Kidney glomerular epithelial cell (primary cell): ENCODE measurements at places on chromosomes 7 and 10.

DNA sequence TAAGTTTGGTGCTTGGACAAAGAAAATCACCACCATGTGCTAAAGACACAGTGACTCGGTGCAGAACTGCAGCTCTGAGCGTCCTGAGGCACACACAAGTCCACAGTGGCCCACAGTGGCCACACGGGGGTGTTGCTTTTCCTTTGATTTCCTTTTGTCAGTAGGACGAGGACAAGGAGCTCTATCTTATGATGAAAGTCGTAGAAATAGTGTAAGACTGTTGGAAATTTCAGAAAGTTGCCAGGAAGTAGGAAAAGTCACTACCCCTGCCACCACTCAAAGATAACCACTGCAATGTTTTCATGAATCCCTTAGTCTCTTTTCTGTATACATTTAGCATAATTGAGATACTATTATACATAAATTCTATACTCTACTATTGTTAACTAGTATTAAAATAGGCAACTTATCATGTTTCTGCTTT lies 146.0 kb downstream of the TNS3 start:
- peak; percentile 57 for DNase-seq

DNA sequence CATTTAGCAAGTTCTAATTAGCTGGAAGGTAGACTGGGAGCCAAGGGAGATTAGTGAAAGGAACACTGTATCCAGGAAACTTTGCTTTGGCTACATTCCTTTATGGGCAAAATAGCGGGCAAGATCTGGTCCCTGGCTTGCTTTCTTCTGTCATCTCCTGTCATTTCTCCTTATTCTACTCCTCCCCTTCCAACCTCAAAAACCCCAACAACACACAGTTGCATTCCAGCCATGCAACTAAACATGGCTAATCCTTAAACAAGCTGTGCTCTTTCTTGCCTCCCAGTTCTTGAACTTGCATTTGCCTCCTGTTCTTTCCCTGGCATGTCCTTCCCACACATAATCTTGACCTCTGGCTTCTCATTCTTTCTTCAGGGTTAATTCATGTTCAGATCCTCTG lies 59.5 kb upstream of the CDCA7L start:
- DNase-seq, result no peak

DNA sequence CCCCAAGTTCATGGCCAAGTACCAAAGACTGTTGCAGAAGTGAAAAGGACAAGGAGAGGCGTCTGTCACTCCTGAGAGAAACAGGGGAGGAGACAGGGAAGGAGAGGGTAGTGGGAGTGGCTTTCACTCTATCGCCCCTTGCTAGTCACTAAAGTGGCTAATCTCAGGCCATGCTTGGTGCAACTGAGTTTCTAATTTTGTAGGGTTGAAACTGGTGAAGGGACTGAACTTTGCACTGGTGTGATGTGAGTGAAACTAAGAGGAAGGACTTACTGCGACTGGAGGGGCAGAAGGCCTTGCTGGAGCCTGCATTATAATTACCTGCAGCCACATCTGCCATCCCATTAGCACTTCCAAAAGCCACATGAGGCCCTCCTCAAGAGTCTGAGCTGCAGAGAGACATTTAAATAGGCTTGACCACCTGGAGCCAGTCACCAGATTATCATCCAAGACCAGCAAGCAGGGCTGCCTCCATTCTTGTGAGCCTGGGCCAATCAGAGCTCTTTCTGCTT lies 107.2 kb upstream of the EEPD1 start:
- no peak for DNase-seq

GRCh38 chr7:12820777-12821176 lies 133.3 kb downstream of the ARL4A start:
- DNase-seq, result no peak

- no peak for DNase-seq
These were observed 573.7 kb downstream of the PARD3 start for GRCh38 chr10:34241226-34242000.

GRCh38 chr10:120499883-120500282 lies 42.9 kb downstream of the PLPP4 start:
- no peak for DNase-seq

DNA sequence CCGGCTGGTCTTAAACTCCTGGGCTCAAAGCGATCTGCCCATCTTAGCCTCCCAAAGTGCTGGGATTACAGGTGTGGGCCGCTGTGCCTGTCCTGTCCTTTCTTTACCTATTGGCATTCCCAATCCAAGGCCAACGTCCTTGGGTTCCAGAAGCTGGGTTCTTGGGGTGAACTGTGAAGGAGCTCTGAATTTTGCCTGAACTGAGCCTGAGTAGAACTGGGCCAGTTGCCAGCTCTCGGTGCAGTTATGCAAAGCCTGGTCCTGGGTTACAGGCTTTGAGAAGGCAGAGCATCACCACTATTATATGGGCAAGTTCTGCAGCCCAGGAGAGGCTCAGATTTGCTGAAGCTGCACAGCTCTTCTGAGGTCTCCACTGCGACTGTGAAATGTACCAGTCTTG lies 24.6 kb upstream of the SH2D4B start:
- no peak for DNase-seq

DNA sequence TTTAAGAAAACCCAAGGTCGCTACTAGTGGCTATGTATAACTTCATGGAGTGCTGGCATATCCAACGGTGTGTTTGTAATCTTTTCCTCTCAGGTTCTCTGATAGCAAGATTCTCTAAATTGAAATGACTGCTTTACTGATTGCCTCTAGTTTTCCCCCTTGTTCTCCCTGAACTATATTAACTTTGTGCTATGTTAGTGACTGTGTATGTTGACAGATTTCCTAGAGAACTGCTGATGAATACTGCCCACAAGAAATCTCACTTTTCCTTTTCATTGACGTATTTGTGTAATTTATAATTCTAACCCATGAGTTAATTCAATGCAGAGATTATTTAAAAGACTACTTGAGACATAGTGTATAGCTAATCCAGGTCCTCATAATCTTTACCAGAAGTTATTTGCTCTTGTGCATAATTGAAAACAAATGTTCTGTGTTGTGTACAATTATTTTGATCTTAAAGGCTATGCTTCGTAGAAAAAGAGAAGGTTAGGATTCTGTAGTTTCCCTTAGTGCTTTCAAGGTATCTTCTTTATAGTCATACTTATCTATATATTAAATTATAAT lies 70.6 kb upstream of the GLCCI1 start:
- no peak for DNase-seq

- no peak for DNase-seq
These were observed 170.8 kb upstream of the CDCA7L start for GRCh38 chr7:22116451-22117030.

- no peak for DNase-seq
These were observed 38.0 kb downstream of the R3HCC1L start for GRCh38 chr10:98172495-98172894.

DNA sequence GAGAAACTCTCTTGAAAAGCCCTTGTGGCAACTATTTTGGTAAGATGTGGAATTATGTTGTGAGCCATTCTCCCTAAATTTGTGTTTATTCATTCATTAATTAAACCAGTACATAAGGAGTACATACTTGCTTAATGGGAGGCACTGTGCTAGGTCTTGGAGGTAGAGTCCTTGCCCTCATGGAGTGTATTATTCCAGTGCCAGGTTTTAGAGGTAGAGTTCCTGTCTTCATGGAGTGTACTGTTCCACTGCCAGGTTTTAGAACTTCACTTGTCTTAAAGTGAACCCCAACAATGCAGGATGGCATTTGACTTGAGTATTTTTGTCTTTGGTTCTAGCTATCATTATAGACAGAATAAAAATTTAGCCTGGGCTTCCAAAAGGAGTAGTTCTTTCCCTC lies 8.8 kb downstream of the MXI1 start:
- no peak for DNase-seq

GRCh38 chr7:43847496-43847895 lies 21.8 kb downstream of the MRPS24 start:
- DNase-seq, result peak; percentile 6

DNA sequence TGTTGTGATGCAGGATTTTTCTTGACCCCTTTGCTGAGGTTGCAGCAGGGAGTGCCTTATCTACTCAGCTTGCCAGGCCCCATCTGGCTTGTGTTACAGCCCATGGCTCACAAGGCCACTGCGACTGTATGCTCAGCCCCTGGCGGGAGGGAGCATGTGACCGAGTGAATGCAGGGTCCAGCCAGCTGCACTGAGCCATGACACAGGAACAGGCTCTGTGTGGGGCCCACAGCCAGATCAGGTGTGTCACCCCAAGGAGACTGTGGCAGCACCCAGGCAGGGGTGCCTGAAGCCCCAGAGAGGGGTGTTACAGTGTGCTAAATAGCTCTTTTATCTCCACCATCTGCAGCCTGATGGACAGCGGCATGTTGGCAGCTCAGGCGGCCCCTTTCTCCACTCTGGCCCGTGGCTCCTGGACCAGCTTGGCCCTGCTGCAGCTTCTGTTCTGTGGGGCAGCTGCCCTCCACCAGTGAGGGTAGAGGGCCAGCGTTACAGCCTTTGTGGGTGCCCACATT lies 2.6 kb upstream of the PCBD1 start:
- DNase-seq, result no peak

DNA sequence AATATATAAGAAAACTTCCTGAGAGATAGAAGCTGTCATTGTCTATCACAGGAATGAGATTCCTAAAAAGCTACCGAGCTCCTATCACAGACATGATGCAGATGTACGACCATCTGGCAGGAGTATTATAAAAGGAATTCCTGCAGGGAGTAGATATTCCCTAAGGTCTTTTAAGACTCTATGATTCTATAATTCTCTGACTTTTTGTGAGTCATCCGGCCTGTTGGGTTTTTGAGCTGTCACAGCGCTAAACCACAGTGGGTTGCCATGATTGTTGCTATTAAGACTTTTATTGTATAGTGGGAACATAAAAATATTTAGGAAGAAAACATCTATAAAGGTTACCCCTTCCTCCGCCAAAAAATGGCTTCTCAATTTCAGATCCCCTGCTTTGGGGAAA lies 223.4 kb downstream of the BMPER start:
- no peak for DNase-seq

DNA sequence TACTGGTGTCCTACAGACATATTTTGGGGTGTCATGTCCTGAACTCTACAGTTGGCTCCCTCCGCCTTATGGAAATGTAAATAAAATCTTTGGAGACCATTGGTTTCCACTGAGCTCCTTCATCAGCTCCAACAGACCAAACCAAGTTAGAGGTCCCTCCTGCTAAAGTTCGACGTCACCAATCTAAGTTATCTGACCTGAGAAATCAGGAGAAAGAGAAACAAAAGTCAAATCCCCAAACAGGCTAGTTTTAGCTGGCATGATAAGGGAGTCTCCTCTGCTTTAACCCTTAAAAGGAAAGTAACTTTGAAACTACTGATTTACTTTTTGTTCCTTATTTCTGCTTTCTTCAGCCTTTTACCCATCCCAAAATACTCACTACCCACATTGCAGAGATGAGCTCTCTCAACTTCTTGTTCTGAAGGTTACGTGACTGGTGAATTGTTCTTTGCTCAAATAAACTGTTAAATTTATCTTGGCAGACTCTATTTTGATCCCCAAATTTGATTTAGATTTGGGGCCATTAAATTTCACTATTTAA lies 39.9 kb downstream of the AVL9 start:
- no peak for DNase-seq

DNA sequence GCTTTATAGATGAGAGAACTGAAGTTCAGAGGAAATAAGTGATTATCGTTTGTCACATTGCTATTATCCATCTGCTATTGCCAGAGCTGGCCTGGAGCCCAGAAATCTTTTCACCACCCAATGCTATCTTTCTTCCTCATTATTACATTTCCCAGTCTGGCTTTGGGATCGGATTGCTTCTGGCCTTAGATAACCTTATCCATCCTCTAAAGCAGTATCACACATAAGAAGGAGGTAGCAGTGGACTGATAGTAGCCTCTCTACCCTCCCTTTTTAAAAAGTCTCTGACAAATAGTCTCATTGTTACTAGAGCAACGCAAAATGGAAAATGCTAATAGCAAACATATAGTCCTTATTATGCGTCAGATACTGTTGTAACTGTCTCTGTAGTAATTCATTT lies 1.3 kb upstream of the CLDN12 start:
- no peak for DNase-seq

GRCh38 chr10:124946945-124947344 lies 5.0 kb downstream of the ZRANB1 start:
- no peak for DNase-seq

DNA sequence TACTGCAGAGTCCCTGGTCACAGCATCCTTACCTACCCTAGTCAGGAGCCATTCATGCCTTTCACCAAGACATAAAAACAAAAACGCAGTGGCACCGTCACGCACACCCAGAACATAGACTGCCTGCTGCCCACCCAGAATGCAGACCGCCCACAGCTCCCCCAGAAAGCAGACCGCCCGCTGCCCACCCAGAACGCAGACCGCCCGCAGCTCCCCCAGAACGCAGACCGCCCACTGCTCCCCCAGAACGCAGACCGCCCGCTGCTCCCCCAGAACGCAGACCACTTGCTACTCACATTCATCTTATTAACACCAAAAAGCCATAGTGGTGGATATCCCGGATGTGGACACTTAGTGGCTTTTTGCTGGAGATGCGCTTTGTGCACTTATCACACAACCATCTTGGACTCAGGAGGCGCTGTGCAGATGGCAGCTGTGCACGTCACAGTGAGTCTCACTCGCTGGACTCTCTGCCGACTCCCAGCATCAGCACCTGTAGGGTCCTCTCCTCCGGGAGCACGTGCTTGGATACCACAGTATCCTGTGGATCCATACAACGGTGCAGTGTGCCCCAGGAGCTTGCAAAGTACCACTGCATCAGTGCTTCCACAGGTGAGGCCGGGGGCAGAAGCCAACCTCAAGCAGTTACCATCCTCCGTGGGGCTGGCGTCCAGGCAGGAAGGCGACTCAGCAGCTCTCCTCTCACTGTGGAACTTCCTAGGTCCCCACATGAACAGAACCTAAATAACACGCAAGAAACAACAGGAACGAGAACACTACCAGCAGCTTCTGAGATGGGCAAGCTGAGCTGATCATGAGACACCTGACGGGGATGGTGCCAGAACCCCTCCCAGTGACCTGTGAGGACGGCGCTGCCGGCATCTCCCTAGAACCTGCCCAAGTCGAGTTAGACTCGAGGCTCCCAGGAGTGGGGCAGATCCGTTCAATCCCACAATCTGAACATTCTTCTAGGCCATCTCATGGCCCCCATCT lies 161.0 kb downstream of the DIP2C start:
- no peak for DNase-seq

DNA sequence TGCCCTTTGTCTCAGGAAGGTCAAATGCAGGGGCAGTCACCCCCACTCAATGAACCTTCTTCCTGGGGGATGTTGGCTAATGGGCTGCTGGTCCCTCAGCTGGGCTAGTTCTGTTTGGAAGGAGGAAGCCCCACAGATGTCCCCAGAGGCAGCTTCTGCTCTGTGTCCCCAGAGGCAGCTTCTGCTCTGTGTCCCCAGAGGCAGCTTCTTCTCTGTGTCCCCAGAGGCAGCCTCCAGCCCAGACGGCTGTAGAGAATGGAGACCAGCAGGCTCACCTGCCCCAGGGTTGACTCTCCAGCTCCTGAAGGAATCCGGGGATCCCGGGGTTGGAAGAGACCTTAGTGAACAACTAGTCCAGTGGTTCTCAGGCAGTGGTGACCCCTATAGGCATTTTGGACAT lies 62.5 kb upstream of the LEP start:
- DNase-seq, result no peak

- DNase-seq, result no peak
These were observed 34.7 kb upstream of the PRKAR2B start for GRCh38 chr7:107009846-107010203.

- DNase-seq, result no peak
These were observed 124.5 kb upstream of the KCTD7 start for GRCh38 chr7:66504131-66504530.
